ENCODE measurements at places on chromosomes 1 and 21.

GRCh38 chr1:173128742-173129141 is 78.0 kb upstream of the TNFSF18 start:
- DNase-seq, result no peak

DNA sequence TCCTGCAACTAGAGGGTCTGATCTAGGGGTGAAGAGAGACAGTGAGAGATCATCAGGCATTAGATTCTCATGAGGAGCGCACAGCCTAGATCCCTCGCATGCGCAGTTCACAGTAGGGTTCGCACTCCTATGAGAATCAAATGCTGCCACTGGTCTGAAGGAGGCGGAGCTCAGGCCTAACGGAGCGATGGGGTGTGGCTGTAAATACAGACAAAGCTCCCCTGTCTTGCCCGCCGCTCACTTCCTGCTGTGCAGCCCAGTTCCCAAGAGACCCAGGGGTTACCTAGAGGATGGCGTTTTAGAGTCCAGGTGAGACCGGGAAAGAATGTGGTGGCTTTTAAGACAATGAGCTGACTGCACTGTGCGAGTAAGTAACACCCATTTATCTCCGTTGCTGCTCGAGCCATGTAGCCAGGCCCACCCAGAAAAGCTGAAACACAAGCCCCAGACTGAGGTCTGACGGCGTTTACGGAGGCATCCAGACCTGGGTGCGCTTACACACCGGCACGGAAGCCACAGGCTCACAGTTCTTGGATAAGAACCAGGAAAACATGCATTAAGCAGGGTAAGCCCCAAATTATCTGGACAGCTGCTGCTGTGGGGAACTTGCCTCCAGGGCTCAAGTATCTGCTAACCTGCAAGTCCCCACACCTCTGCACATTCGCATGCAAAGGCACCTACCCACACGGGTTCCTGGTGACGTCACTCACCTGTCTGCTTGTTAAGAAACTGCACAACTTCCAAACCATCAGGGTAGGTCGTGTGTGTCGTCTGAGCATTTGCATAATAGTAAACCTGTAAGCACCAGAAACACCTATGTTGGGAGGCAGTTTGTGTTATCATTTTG is 12.5 kb downstream of the TCP10L start:
- DNase-seq, result no peak

GRCh38 chr1:169487561-169487960 is 1.8 kb upstream of the SLC19A2 start:
- no peak for DNase-seq

DNA sequence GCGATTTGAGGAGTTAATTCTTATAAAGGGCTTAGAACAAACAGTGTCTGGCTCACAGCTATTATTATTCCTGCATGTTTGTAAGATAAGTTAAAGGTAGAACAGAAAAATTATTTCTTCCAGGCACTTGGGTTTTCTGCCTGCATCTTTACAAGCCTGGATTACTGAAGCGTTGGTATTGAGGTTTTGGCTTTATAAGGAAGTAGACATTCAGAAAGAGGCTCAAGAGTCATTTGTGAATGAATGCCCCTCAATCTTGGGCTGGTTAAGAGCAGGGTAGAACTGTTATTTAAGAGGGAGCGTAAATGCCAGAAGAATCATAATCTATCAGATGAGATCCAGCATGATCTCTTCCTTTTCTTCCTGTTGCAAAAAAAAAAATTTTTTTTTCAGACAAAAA is 77.3 kb upstream of the ARID1A start:
- no peak for DNase-seq

DNA sequence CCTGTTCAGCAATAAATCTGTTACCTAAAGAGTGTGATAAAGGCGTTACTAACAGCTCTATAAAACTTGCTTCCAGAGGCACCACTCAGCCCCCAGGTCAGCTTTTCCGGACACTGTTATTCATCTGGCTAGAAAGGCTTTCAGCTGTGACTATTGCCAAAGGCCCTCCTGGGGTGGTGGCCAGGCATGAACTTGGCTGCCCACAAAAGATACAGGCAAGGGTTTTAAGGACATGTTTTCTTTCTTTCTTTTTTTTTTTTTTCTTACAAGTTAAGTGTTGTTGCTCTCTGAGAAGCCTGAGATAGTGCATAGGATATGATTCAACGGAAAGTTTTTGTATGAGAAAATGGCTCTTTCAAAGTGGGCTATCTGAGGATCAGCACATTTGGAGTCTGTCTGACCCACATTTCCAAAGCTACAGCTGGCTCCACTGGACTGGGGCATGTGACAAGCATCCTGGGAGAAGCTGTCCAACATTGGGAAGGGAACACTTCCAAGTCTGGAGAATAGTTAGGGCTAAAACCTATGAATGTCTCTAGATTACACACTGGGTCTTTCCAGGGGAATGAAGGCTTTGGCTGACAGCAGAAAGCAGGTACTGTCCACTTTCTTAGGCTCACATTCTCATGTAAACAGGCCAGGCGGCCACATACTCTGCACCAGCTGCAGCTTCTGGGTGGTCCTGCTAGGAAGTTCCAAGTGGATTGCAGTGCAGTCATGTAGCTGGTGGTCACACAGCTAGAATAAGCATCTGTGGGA is 639.7 kb downstream of the LMO4 start:
- no peak for DNase-seq

GRCh38 chr1:241308011-241308410 is 49.0 kb downstream of the RGS7 start:
- DNase-seq, result no peak

DNA sequence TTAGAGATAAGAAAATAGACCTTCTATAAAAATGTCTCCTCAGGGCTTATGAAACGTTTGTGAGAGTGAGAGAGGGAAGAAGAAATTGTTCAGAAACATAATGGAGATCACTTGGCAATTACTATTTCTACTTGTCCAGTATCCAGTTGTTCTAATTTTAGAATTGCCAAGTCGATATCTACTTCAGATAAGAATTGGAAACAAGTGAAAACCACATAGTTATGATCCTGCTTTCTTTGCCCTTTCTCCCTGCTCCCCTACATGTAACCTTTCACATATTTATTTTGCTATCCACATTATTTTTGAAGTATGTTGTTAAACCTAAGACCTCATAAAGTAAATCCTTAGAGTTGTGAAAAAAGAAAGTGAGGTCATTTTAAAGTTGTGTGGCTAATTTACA is 1154.7 kb upstream of the ADGRL2 start:
- DNase-seq, result no peak

- DNase-seq, result no peak
Observed at GRCh38 chr1:92882819-92883218, 51.0 kb downstream of the RPL5 start.

DNA sequence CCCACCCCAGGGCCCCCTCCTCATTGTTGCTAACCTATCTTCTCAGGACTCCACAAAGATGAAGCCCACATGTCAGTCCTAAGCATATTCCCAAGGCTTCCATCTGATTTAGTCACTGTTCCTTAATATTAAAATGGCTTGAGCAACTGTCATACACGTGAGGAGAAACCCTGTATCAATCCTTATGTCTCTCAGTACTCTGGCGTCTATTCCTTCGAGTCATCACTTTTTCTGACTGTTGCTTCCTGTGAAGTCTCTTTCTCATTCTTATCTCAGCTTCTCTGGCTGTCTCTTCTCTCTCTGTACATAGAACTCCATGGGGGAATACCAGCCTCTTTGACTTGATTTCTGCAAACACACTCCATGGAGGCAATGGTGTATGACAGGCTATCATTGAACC is 98.4 kb downstream of the C4BPA start:
- no peak for DNase-seq

- DNase-seq, result no peak
Observed at GRCh38 chr1:2169200-2169836, 25.3 kb downstream of the FAAP20 start.

GRCh38 chr1:110048923-110049601 is 14.6 kb downstream of the STRIP1 start:
- no peak for DNase-seq

- no peak for DNase-seq
Observed at GRCh38 chr1:229253151-229253974, 17.5 kb upstream of the RAB4A start.
